HFFc6 (cell line): ENCODE measurements at places on chromosomes 1 and 21.

DNA sequence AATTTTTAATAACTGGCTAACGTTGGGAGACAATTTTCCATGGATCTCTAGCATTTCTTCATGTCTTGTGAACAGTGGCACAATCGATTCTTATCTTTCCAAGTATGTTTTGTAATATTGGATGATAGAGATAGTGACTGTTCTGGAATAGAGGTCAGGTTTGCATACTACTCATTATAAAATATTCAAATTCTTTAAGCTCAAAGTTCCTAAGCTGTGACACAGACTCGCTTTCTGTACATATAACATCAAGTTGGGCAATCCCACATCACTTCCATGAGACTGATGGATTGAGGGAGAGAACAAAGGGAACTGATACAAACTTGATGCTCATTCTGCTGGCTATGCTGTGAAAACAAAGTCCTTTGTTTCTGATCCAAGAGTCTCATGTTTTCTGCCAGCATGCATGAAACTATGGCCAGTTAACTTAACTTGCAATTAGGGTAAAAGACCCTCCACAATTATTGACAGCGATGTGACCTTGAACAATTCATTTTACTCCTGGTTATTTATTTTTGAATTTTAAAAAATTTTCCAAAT lies 392.4 kb downstream of the TTLL7 start:
- no peak for DNase-seq

- DNase-seq = no peak
These were observed 22.5 kb downstream of the MMEL1 start for GRCh38 chr1:2610036-2610959.

DNA sequence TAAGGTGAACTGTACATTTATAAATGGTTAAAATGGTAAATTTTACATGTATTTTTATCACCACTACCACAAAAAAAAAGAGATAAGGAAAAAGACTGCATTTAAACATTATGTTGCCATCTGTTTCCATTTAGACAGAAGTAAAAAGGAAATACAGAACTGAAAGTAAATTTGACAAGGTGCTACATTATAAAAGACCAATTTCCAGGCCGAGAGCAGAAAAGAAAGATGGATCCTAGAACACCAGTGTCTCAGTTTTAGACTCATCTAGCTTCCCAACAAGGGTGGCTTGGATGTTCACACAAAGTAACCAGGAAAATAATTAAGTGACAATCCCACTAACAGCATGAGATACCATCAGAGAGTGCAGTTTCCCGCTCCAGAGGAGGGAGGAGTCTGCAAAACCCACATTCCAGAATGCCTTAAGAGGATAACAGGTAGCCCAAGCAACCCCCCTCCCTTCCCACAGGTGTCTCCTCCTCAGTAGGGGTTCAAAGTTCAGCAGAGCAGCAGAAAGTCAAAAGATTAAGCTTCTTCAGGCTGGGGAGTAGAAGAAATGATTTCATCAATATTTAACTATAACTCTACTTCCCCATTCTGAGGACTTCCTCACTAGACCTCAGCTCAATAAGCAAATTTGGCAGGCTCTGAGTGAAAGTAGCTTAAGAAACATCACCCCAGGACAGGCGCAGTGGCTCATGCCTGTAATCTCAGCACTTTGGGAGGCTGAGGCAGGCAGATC lies 11.8 kb downstream of the TPM3 start:
- DNase-seq = no peak

DNA sequence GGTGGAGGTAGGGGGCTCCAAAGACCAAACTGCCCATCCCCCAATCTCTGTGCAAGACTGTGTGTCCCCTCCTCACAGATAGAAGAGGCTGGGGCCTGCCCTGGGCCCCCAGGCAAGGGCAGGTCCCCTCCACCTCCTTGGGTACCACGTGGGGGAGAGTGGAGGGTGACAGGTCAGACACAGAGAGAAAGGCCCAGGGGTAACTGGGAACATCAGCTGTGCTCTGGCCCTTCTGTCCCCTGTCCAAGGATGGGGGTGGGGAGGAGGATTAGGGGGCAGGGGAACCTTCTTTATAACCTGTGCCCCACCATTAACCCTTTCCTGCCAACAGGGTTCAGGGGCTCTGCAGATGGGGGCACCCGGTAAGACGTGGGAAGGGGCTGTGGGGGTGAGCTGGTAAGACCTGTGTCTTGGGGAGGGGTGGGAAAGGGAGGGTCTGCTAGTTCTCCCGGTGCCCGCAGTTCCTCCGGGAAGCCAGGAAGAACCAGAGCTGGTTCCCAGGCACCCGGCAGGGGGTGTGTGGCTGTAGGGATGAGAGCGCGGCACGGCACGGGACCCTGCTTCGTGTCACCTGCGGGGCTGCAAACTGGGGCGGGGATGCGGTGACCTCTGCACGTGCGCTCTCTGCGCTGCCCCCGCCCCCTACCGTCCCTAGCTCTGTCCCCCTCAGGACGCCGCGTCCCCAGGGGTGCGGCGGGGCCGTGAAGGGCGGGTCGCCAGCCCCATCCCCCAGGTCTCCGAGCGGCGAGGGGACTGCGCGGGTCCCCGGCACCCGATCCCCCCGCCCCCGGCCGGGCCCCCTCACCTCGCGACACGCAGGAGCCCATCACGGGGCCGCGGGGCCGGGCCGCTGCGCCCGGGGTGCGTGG lies 601 bp downstream of the FAM131C start:
- DNase-seq = no peak

DNA sequence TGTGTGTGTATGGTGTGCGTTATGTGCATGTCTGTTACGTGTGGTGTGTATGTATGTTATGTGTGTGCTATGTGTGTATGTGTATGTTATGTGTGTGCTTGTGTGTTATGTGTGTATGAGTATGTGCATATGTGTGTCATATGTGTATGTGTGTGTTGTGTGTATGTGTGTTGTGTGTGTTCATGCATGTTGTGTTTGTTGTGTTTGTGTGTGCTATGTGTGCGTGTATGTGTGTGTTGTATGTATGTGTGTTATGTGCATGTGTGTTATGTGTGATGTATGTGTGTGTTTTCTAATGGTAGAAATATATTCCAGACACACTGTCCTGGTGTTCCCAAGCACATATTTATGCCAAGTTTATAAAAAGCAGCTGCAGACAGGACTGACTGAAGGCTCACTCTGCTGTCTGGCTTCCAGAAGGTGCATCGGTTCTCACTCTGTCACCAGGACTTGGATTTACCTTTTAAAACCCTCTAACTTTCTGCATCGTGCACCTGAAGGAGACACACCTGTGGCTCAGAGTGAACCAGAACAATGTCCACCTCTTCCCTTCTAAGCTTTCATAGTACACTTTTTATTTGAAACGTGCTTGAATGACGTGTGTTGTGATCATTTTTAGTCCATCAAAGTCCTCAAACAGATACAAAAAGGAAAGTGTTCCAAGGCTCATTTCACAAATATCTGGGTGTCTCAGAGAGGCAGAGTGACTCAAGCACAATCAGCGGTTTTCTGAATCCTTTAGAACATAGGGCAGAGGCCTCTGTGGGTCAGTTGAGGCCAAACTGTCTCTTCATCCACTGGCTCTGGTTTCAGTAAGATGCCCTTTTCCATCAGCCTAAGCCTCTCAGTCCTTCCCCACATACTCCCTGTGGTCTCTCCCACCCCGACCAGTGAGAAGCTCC lies 49.9 kb downstream of the TOMM20 start:
- peak; percentile 49 for DNase-seq

DNA sequence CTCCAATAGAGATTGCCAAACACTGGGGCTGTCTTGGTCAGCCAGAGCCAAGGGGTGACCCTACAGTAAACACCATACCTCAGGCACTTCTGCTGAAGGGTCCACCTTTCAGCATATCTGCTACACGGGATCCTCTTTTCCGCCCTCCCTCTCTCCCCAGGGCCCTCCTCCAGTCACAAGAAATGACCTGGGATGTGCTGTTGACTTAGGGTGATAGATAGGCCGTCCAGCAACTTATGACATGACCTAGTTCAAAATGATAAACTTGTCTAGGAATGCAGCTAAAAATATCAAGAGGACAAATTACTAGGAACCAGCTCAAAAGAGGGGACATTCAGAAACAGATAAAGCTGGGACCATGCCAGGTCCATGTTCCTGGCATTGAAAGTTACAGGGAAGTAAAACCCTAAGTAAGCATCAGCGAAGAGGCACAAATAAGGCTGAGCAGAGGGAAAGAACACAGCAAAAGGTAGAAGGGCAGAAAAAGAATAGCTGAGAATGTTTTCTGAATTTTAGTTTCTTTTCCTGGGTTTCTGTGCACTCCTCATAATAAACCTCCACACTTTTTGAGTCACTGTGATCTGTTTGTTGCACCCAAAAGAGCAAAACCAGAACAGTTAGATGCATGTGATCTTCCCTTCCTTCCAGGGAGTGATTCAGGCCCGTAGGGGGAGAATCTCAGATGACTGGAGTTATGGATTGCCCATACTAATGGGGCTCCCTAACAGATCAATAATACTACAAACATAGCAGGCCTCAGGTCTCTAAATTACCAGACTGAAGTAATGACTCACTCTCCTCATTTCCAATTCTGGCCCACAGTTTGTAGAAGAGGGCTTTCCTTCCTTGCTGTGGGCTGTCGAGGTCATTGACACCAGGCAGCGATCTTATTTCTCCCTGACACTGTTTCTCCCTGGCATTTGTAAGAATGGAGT lies 48.9 kb upstream of the F3 start:
- no peak for DNase-seq
